Cardiac fibroblast (primary cell): ENCODE measurements at places on chromosomes 2 and 18.
A peak's percentile ranks its signal among the peaks of the same experiment; 100 is the strongest.

DNA sequence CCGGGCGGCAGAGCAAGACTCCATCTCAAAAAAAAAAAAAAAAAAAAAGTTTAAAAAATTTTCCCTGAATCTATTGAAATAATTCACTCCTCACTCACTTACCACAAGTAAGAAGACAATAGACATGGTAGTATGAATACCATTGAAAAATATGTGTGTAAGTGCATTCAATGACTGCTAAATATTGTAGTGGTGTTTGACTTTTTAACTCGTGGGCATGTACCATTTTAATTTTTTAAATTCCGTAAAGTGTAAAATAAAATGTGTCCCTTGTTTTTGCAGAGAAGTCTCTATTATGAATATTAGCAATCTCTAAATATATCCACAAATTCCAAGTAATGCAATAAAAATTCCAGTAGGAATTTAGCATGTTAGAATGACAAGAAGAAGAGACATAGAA, 134.1 kb downstream of the COPS8 start:
- DNase-seq = no peak

GRCh38 chr18:11495441-11495840, 114.0 kb upstream of the SLC35G4 start:
- DNase-seq = no peak

DNA sequence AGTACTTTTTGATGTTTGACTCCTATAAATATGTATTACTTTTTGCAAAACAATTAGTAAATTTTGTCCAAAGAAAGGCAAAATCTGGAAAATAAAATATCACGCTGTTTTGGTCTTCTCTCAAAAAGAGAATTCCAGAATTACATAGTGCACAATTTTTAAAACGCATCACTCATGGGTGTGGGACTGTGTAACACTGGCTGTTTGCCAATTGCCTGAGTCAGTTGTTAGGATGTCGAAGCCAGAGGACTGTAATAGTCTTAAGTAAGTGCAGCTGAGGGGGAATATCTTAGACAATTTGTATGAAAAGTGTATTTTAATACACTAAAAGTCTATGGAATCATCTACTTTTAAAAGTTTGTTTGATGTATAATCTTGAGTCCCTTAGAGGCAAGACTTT, 24.1 kb upstream of the EPHA4 start:
- DNase-seq = peak; percentile 61

DNA sequence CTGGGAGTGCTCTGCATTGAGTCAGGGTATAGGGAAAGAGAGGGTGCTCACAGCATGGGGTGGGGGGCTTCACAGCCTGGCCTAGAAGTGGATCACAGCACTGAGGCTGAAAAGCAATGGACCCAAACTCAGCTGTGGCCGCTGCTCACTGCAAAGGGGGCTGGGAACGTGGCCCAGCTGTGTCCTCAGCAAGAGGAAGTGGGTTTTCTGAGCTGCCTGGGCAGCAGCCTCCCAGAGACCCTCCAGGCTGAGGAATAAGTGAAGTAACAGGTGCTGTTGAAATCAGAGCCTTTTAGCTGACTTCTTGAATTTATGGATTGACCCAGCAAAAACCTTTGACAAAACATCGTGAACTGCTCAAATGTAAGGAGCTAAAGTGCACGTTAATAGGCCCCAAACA, 35.2 kb downstream of the PTGR3 start:
- no peak for DNase-seq

DNA sequence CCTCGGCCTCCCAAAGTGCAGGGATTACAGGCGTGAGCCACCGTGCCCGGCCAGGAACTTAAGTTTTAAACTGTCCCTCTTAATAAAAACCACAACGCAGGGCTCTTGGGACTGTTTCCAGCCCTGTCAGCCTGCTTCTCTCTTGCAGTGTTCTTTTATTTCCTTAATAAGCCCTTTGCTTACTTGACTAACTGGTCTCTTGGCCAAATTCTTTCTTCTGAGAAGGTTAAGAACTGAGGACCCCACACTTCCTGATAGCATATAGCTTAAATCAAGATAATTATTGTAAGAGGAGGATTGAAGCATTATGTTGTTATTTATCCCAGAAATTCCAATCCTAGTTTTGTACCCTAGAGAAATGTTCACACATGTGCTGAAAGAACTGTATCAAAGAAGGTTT, 128.2 kb upstream of the UXS1 start:
- no peak for DNase-seq

DNA sequence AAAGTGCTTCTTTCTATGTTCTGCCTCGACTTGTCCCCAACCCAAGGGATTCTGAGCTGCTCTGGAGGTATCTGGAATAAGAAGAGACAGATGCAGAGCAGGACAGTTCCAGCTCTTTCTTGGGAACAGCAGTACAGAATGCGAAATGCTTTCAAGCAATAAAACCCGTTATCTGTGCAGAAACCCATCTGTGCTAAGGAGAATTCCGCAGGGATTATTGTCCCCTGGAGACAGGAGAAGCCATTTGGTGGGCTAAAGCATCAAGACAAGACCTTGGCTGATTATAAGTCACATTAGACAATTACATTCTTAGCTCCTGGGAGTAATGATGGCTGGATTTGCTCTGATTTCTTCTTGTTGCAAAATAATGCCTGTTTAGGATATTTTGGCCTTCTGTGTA, 185.4 kb upstream of the GLI2 start:
- no peak for DNase-seq

DNA sequence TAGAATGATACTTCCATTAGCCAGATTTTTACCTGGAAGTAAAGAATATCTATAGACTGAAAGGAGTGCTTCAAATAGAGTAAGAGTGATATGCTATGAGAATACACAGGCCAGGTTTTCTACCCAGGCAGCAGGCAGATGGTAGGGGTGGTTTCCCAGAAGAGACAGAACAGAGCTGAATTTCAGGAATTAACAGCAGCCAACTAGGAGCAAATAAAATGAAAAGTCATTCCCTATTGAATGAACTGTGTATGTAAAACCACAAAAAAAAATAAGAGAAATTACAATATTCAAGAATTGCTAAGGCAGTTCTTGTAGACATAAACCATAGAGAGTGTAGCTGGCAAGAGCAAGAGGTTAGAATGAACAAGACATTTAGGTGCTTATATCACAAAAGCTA, 336.8 kb downstream of the KCNJ3 start:
- no peak for DNase-seq

DNA sequence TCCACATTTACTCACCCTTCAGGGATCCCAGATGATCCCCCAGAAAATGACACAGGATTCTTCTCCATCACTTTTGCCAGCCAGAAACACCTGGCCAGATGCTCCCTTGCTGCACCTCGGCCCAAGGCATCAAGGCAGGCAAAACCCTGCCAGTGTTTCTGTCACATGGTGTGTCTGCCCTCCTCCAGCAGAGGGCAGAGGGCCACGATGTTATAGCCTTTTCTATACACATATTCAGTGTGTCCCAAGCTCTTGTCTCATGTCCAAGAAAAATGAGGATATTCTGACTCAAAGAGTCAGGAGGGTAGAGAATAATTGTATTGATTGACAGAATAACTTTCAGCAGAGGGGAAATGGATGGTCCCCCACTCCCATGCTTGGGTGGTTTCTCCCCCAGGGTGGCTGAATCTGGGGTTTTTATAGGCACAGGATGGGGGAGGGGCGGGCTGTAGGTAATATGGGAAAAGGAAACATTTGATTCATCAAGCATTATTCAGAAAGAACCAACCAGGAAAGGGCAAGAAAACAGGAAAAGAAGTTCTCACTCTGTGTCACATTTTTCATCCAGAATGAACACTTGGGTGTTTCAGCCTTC, 933.9 kb downstream of the TRIB2 start:
- peak; percentile 57 for DNase-seq

DNA sequence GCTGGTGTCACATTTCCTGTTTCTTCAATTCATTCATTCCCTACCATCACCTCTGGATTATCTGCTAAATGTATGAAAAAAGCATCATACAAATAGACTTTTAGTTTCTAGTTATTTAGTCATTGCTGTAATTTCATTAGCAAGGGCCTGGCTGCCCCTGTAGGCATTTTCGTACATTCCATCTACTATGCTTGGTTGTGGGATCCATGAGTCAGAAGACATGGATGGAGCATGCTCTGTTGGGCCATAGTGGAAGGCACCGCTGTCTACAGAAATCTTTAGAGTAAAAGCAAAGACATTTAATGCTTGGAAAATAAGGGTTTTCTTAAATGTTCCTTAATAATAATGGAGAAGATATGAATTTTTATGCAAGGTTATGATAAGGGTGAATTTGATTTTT, 324.8 kb upstream of the MEIS1 start:
- no peak for DNase-seq

DNA sequence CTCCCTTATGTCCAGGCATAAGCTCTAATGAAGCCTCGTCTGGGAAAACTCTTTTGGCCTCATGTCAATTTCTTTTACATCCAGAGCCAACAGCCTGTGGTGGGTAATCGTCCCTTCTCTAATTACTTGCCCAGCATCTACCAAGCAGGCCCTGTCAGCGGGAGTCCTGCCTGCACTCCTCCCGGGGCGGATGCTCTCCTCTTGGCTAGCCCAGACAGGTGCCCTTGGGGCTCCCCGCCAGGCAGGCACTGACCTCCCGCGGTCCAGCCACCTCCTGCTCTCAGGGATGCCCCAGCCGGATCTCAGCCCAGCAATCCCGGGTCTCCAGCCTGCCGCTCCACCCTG, 74.2 kb downstream of the NCAPH start:
- peak; percentile 82 for DNase-seq

- DNase-seq = no peak
Observed at GRCh38 chr2:200847269-200847668, 17.2 kb downstream of the CLK1 start.

- no peak for DNase-seq
Observed at GRCh38 chr18:24736662-24737330, 276.4 kb downstream of the HRH4 start.

DNA sequence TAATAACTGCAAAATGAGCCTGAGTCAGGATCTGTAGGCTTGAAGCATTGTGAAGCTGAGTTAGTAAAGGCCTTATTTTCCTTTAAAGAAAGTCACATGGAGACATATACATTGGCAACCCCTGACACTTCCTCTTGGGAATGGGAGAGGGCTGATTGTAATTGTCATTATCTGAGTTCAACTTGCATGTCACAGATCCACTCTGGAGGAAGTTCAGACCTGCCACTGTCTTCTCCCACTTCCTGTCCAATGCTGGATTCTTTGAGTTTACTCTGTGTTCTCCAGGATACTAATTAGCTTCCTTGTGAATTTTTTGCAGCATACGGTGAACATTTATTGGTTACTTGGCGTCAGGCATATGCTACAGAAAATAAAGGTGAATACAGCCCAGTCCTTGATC, 34.1 kb downstream of the SMARCAL1 start:
- DNase-seq = no peak

DNA sequence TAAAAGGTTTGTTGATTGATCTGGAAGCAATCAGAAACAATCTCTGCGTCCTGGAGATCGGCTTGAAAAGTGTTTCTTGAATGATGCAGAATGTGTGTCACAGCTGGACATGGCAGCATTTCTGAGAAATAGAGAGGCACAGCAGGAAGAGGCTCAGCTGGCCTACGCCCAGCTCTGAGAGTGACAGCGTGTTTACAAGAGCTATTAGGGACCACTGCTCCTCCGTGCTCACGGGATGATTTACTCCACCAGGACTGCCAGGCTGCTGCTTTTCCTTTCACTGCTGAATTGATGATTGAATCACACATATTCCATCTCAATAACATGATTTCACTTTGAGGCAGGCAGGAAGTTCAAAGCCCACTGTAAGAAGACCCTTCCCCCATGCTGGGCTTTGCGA, 62.8 kb downstream of the GALNT14 start:
- no peak for DNase-seq

DNA sequence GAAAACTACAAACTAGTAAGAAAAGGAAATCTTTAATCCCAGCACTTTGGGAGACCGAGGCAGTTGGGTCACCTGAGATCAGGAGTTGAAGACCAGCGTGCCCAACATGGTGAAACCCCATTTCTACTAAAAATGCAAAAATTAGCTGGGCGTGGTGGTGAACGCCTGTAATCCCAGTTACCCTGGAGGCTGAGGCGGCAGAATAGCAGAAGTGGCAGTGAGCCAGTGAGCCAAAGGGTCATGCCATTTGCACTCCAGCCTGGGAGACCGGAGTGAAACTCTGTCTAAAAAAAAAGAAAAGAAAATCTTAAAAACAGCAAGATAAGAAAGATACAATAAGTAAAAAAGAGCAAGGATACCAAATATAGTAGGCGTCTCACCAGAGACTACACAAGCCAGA, 502.9 kb upstream of the ID2 start:
- no peak for DNase-seq

GRCh38 chr2:155141418-155141817, 442.9 kb downstream of the KCNJ3 start:
- no peak for DNase-seq

- no peak for DNase-seq
Observed at GRCh38 chr18:4126939-4127338, 328.2 kb downstream of the DLGAP1 start.
